PC-3 (cell line): ENCODE measurements at places on chromosomes 3 and 15. TPM values are rescaled to one million over a fixed set of nuclear protein-coding genes. Genes with fewer than 3 reads are reported as not detected.

Gene GOLGA8G
- not detected in 2 replicates for total RNA-seq

Gene DAZL
- 0.04 TPM in 1 of 2 replicates, not detected in the other for total RNA-seq

Gene IL1RAP
- 5.0 and 13.4 TPM in 2 replicates for total RNA-seq

Gene SLC28A1
- 0.58 and 1.1 TPM in 2 replicates for total RNA-seq

Gene NR2E3
- total RNA-seq = 0.35 and 0.77 TPM in 2 replicates

Gene PLOD2
- 76.1 and 84.8 TPM in 2 replicates for total RNA-seq

Gene MRAS
- 2.8 and 5.3 TPM in 2 replicates for total RNA-seq

DNA sequence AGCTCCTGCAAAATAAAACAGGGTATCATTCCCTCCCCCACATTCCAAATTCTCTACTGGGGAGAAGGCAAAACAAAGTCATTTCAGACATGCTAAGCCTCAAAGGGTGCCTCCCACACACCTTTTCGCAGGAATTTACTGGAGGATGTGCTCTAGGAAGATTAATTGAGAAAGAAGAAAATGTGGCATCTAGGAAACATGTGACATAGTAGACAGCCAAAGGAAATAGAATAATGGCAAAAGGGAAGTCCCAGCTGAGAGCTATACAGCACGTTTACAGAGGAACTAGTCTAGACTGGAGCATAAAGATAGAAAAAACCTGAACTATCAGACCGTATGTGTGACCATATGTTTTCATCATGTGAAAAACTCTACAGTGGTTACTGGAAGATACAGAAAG is 58.8 kb upstream of the MELTF start:
- peaks cover 5% of the 10 kb centered on the region; the same call in 1 of the 2 replicates for H3K36me3 ChIP-seq
- no peak overlapping the region for H3K4me3 ChIP-seq
- no peak overlapping the region for H3K27ac ChIP-seq
- H3K4me1 ChIP-seq = peaks cover 5% of the 10 kb centered on the region; the same call in 1 of the 2 replicates

- no peak overlapping the region for H3K27ac ChIP-seq
- no peaks in the 10 kb centered on the region for H3K27me3 ChIP-seq
Observed at GRCh38 chr15:79884204-79884596, 12.6 kb downstream of the MTHFS start.

GRCh38 chr3:158702815-158703481 is 29.3 kb downstream of the RARRES1 start:
- DNase-seq = peak; percentile 64
- peak overlapping the region; percentile 96 for H3K27ac ChIP-seq
- H3K4me1 ChIP-seq = peaks cover 69% of the 10 kb centered on the region
- H3K27me3 ChIP-seq = no peaks in the 10 kb centered on the region
- peaks cover under 1% of the 10 kb centered on the region; the same call in 1 of the 2 replicates for H3K36me3 ChIP-seq

DNA sequence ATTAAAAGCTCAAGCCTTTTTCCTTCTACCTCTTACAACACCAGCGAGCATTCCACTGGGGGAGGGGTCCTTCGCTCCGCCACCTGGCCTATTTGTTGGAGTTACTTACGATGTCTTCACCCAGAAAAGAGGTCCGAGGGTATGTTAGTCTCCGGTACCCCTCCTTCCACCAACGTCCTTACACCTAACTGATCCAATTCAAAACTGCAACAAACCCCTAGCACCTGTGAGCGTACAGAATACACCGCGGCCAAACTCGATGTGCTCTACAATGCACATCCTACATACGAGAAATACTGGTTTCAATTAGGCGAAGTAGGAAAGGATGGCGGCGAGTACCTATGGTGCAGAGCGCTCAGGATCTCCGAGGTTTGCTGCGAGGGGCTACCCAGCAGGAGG is 944 bp downstream of the SLITRK3 start:
- H3K27ac ChIP-seq = no peak overlapping the region
- peaks cover 46% of the 10 kb centered on the region for H3K27me3 ChIP-seq
- no peaks in the 10 kb centered on the region for H3K4me1 ChIP-seq
- no peak overlapping the region for H3K4me3 ChIP-seq
- no peak for DNase-seq

GRCh38 chr15:42595626-42596240 is 20.3 kb downstream of the STARD9 start:
- H3K27ac ChIP-seq = no peak overlapping the region

- no peak overlapping the region for H3K4me3 ChIP-seq
- DNase-seq = peak; percentile 37
- no peak overlapping the region for H3K27ac ChIP-seq
- H3K4me1 ChIP-seq = peaks cover 25% of the 10 kb centered on the region
- H3K27me3 ChIP-seq = no peaks in the 10 kb centered on the region
Observed at GRCh38 chr3:30011237-30011803, 595.1 kb upstream of the TGFBR2 start.

DNA sequence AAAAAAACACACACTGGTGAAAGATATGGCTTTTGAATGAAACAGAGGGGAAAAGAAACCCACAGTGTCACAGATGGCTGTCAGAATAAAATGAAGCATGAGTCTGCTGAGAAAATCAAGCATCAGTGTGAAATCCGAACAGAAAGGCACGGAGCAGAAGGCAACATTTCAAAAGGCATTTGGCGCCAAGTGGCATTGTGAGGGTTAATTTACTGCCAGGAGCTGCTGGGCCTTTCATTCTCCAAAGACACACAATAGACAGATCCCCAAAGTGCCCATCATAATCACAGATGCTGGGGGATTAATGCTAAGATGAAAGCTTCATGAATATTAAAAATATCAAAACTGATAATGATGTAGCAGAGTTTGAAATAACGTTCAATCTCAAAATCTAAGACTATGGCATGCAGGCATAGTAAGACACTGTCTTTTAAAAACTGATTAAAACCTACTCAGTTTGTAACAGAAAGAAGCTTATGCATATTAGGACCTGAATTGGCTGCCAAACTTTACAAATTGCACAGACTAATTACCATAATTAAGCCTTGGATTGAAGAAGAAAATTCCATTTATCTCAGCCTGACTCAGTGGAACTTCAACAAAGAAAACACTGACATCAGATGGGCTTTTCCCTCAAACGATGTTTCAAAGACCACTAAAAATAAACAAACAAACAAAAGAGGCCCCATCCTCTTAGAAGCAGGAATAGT is 589.2 kb downstream of the ROBO1 start:
- H3K27ac ChIP-seq = no peak overlapping the region
- no peak overlapping the region for H3K4me3 ChIP-seq
- H3K27me3 ChIP-seq = peaks cover 3% of the 10 kb centered on the region; the same call in 1 of the 2 replicates
- no peaks in the 10 kb centered on the region for H3K36me3 ChIP-seq

GRCh38 chr15:53454843-53455721 is 304.4 kb downstream of the WDR72 start:
- no peak for DNase-seq
- no peak overlapping the region for H3K4me3 ChIP-seq
- H3K4me1 ChIP-seq = no peaks in the 10 kb centered on the region
- no peaks in the 10 kb centered on the region for H3K27me3 ChIP-seq
- H3K36me3 ChIP-seq = no peaks in the 10 kb centered on the region

- no peak overlapping the region for H3K27ac ChIP-seq
- no peaks in the 10 kb centered on the region for H3K36me3 ChIP-seq
- no peak for DNase-seq
- H3K4me1 ChIP-seq = no peaks in the 10 kb centered on the region
- H3K4me3 ChIP-seq = no peak overlapping the region
Observed at GRCh38 chr3:37906734-37907282, 45.1 kb downstream of the CTDSPL start.

GRCh38 chr15:93121973-93122910 is 33.2 kb upstream of the RGMA start:
- H3K36me3 ChIP-seq = no peaks in the 10 kb centered on the region
- no peaks in the 10 kb centered on the region for H3K4me1 ChIP-seq
- DNase-seq = no peak
- H3K27ac ChIP-seq = no peak overlapping the region

GRCh38 chr3:150703299-150703755 is 393 bp downstream of the ERICH6 start:
- H3K27me3 ChIP-seq = no peaks in the 10 kb centered on the region
- H3K4me1 ChIP-seq = peaks cover 12% of the 10 kb centered on the region
- H3K36me3 ChIP-seq = no peaks in the 10 kb centered on the region

GRCh38 chr3:31185062-31185357 is 290.5 kb upstream of the GADL1 start:
- H3K27ac ChIP-seq = no peak overlapping the region
- H3K27me3 ChIP-seq = no peaks in the 10 kb centered on the region
- H3K4me1 ChIP-seq = 0 out of 2 replicates have a peak, but pooled peaks cover 5% of the 10 kb centered on the region
- DNase-seq = no peak
- H3K36me3 ChIP-seq = no peaks in the 10 kb centered on the region

- H3K27me3 ChIP-seq = no peaks in the 10 kb centered on the region
- H3K27ac ChIP-seq = no peak overlapping the region
- no peaks in the 10 kb centered on the region for H3K36me3 ChIP-seq
- peak; percentile 33 for DNase-seq
Observed at GRCh38 chr3:42254566-42254965, 11.4 kb downstream of the CCK start.

DNA sequence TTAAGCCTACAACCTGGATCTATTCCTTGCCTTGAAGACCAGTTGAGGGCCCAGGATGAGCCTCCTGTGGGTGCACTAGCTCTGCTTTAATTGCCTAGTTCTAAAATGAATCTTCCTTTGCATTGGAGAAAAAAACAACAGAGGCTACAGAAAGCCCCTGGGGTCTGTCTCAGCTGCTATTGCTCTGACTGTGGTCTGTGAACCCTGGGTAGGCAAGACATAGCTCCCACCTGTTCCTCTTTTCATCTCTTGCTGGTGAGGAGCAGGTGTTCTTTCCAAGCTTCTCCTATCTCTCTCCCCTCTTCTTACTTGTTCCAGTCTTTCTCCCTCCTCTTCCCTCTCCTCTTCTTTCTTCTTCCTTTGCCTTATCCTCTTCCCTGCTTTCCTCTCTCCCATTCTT is 28.8 kb downstream of the RBP2 start:
- DNase-seq = no peak
- H3K27me3 ChIP-seq = no peaks in the 10 kb centered on the region
- no peaks in the 10 kb centered on the region for H3K36me3 ChIP-seq
- H3K4me1 ChIP-seq = no peaks in the 10 kb centered on the region
- H3K27ac ChIP-seq = no peak overlapping the region

DNA sequence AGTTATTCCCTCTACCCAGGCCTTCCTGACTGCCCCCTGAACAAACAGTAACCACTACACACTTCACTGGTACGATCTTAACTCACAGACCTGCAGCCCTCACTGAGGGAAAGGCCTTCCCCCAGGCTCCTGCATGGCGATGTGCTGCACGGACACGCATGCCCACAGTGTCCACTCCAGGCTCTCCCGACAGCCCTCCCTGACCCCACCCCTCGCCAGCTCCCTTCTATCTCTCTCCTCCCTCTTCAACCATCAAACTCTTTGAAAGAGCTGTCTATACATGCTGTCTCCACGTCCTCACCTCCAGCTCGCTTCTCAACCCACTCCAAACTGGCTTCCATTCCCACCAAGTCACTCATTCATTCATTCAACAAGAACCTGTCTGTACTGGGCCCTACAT is 3.9 kb downstream of the SCN5A start:
- DNase-seq = no peak
- no peak overlapping the region for H3K4me3 ChIP-seq
- no peaks in the 10 kb centered on the region for H3K36me3 ChIP-seq
- H3K27ac ChIP-seq = no peak overlapping the region
- H3K4me1 ChIP-seq = peaks cover 3% of the 10 kb centered on the region; the same call in 1 of the 2 replicates

GRCh38 chr3:8095724-8096123 is 405.9 kb upstream of the LMCD1 start:
- H3K27me3 ChIP-seq = no peaks in the 10 kb centered on the region
- H3K4me1 ChIP-seq = no peaks in the 10 kb centered on the region
- H3K36me3 ChIP-seq = no peaks in the 10 kb centered on the region

GRCh38 chr3:166897811-166898210 is 482.3 kb downstream of the ZBBX start:
- no peak for DNase-seq
- no peaks in the 10 kb centered on the region for H3K4me1 ChIP-seq
- H3K36me3 ChIP-seq = no peaks in the 10 kb centered on the region
- H3K27ac ChIP-seq = no peak overlapping the region

GRCh38 chr3:192121923-192122322 is 605.4 kb downstream of the FGF12 start:
- DNase-seq = no peak
- no peaks in the 10 kb centered on the region for H3K4me1 ChIP-seq

DNA sequence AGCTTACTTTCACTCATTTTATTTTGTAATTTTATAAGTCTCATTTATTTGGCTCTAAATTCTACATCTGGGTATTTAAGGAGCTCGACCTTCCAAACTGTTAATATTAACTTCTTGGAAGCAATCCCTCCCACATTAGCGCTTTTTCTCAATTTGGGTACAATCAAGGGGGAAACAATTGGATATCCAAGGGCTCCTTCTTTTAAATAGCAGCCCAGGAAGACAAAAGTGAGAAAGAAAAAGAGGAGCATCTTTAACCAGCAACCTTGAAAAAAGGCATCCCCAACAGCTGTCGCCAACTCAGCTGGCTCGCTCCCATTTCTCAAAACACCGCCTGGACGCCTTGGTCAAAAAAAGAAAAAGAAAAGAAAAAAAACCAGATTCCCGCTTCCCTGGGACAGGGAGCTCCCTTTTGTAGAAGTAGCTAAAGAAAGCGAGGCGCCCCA is 873 bp downstream of the C3orf70 start:
- H3K27me3 ChIP-seq = peaks cover 93% of the 10 kb centered on the region
- H3K4me1 ChIP-seq = no peaks in the 10 kb centered on the region
- no peak for DNase-seq
- no peaks in the 10 kb centered on the region for H3K36me3 ChIP-seq
- peak overlapping the region; percentile 55; the same call in 1 of the 2 replicates for H3K4me3 ChIP-seq
- H3K27ac ChIP-seq = no peak overlapping the region

DNA sequence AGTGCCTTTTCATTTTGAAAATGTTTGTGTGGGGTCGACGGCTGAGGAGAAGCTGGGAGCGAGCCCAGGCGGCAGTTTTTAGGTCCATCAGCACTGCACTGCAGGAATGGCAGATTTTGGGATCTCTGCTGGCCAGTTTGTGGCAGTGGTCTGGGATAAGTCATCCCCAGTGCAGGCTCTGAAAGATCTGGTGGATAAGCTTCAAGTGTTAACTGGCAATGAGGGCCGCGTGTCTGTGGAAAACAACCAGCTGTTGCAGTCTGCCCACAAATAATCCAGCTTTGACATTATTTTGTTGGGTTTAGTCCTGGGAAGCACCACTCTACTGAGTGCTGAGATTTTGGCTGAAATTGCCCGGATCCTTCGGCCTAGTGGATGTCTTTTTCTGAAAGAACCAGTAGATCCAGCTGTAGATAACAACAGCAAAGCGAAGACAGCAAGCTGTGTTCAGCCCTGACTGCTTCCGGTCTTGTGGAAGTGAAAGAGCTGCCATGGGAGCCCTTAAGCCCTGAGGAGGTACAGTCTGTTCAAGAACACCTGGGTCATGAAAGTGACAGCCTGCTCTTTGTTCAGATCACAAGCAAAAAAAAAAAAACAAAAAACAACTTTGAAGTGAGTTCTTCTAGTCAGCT is 13.1 kb upstream of the ANP32A start:
- no peaks in the 10 kb centered on the region for H3K4me1 ChIP-seq
- no peak for DNase-seq
- no peaks in the 10 kb centered on the region for H3K36me3 ChIP-seq
- H3K27me3 ChIP-seq = peaks cover 26% of the 10 kb centered on the region
- no peak overlapping the region for H3K4me3 ChIP-seq
- no peak overlapping the region for H3K27ac ChIP-seq

DNA sequence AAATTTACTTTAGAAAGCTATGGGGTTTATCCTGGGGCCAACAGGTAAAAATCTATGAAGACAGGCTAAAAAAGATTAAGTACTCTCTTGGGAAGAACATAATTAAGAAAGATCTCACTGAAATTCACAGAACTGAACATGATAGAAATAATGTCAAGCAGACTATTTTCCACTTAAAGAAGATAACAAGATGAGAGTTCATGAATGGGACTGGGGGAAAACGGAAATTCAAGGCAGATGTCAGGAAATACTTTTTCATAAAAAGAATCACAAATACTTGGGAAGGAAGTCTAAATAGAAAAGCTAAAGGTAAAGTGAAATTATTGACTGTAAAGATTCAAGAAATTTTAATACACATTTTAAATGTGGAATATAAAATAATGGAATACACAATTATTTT is 737.6 kb downstream of the EPHA3 start:
- no peaks in the 10 kb centered on the region for H3K4me1 ChIP-seq
- no peak overlapping the region for H3K27ac ChIP-seq
- DNase-seq = no peak
- H3K36me3 ChIP-seq = no peaks in the 10 kb centered on the region
- H3K4me3 ChIP-seq = no peak overlapping the region
- H3K27me3 ChIP-seq = peaks cover 5% of the 10 kb centered on the region; the same call in 1 of the 2 replicates
